ENCODE measurements at places on chromosomes 3 and 15. TPM values are rescaled to one million over a fixed set of nuclear protein-coding genes. Genes with fewer than 3 reads are reported as not detected.

The GPX1 gene
- 1,004 TPM for polyA plus RNA-seq

The DVL3 gene
- 41.2 TPM for polyA plus RNA-seq

The BSN gene
- polyA plus RNA-seq: 0.03 TPM

The RGMA gene
- 0.26 TPM for polyA plus RNA-seq

The MYNN gene
- polyA plus RNA-seq: 11.8 TPM

The GABRR3 gene
- polyA plus RNA-seq: not detected

DNA sequence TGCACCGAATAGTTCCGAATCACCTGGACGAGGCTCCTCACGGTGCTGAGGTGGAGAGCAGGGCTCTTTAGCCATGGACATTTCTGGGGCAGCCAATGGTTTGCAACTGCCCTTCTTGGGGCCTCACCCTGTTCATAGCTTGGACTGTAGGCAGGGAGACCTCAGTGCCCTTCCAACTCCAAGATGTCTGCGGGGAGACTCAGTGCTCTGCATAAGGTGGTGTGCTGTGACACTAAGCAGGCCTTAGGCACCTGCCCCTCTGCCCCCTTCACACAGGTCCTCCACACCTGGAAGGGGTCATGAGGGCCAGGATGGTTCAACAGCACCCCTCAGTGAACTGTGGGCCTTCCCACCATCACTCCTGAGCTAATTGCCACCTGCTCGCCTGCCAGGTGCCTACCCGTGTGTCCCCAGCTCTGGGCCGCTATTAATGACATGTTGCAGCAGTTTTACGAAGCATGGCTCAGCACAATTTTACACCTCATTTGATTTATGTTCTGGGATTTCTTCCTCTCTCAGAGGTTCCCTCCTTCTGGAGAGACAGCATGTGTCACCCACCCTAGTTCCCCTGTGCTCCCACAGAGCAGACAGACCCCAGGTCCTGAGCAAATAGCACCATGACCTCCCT is 101.2 kb upstream of the SMAD3 start:
- no peak for DNase-seq

DNA sequence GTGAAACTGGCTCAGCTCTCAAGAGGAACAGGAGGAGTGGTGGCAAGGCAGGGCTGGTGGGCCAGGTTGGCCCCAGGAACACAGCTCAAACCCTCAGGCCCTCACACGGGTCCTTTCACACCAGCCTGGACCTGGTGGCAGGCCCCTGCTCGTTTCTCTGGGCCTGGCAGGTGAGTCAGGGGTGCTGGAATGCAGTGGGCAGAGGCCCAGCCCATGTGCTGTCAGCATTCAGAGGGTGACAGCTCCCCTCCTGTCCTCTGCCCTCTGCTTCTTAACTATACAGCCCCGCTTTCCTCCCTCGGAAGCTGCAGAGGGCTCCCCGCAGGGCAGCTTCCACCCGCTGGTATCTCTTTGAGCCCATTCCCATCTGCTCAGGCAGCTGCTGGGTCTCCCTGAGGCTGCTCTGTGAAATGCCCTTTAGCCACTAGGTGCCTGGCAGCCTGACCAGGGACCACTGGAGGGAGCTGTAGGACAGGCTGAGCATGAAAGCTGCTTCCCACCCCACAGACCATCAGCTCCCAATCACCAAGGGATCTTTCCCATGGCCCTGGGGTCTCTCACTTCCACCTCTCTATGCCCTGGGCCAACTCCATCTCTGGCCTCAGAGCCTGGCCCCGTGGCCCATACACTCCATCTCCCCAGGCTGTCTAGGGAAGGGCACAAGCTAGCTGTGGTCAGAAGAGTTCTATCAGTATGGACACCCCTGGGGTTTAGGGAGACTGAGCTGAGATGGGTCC is 24.8 kb downstream of the SHF start:
- peak; percentile 82 for DNase-seq

GRCh38 chr15:36887214-36887961 is 213.0 kb downstream of the MEIS2 start:
- DNase-seq: no peak

DNA sequence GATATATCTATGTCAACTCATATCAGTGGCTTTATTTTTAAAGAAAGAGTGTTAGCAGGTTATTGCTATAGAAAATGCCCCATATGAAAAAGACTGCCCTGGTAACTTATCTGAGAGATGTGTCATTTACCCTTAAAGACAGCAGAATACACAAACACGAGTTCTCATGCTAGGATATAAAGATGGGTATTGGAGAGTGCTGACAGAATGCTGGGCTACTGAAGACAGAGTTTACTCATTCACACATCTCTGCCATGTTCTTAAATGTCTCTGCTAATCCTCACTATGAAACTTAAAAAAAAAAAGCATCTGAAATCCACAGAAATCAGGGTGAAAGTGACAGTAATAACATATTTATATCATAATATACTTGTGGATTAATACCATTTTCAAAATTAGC is 126.7 kb downstream of the FOXP1 start:
- peak; percentile 15 for DNase-seq

- peak; percentile 67 for DNase-seq
Observed at GRCh38 chr3:30161375-30161774, 445.0 kb upstream of the TGFBR2 start.

GRCh38 chr3:95297581-95297980 is 1234.7 kb downstream of the NSUN3 start:
- no peak for DNase-seq

GRCh38 chr3:164620423-164620822 is 457.9 kb downstream of the SI start:
- DNase-seq: no peak

- no peak for DNase-seq
Observed at GRCh38 chr3:127032296-127032990, 49.5 kb downstream of the PLXNA1 start.

- peak; percentile 64 for DNase-seq
Observed at GRCh38 chr15:55434989-55435825, 26.9 kb downstream of the PIERCE2 start.

GRCh38 chr3:79521221-79521848 is 246.5 kb downstream of the ROBO1 start:
- peak; percentile 32 for DNase-seq

GRCh38 chr15:33357845-33358244 is 47.1 kb downstream of the RYR3 start:
- no peak for DNase-seq

- no peak for DNase-seq
Observed at GRCh38 chr15:51793521-51794305, 35.7 kb upstream of the TMOD3 start.

Data from IMR-90 (cell line).